ENCODE measurements at places on chromosomes 16 and 17. TPM values are rescaled to one million over a fixed set of nuclear protein-coding genes. Genes with fewer than 3 reads are reported as not detected.

NR1D1 gene
- 6.9 TPM for total RNA-seq

ZG16 gene
- total RNA-seq, result not detected

CSH2 gene
- total RNA-seq, result not detected

ZP2 gene
- not detected for total RNA-seq

SCGB1C2 gene
- not detected for total RNA-seq

KRTAP4-6 gene
- not detected for total RNA-seq

SLC5A10 gene
- not detected for total RNA-seq

VASN gene
- total RNA-seq, result 12.6 TPM

IGF2BP1 gene
- total RNA-seq, result not detected

ARL5C gene
- not detected for total RNA-seq

NOXO1 gene
- total RNA-seq, result 1.2 TPM

SLC35G6 gene
- total RNA-seq, result not detected

TAT gene
- not detected for total RNA-seq

CLEC18A gene
- 0.08 TPM for total RNA-seq

ANKRD40CL gene
- total RNA-seq, result not detected

CTRB2 gene
- not detected for total RNA-seq

KRT24 gene
- total RNA-seq, result not detected

SRCIN1 gene
- total RNA-seq, result 1.0 TPM

ADAP2 gene
- 0.62 TPM for total RNA-seq

FBXW10B gene
- 0.08 TPM for total RNA-seq

CACNG5 gene
- total RNA-seq, result not detected

ABCC3 gene
- 13.7 TPM for total RNA-seq

LAT gene
- not detected for total RNA-seq

NETO2 gene
- 30.7 TPM for total RNA-seq

C1QTNF1 gene
- 73.3 TPM for total RNA-seq

IRX5 gene
- 7.7 TPM for total RNA-seq

NPW gene
- total RNA-seq, result 0.68 TPM

ZNF469 gene
- 0.04 TPM for total RNA-seq

CDH5 gene
- total RNA-seq, result 0.08 TPM

AXIN2 gene
- total RNA-seq, result 0.23 TPM

PSME3 gene
- 80.7 TPM for total RNA-seq

MFSD6L gene
- not detected for total RNA-seq

CCR7 gene
- not detected for total RNA-seq

ACBD4 gene
- total RNA-seq, result 5.6 TPM

TACO1 gene
- 29.0 TPM for total RNA-seq

MPO gene
- not detected for total RNA-seq

PLA2G10 gene
- total RNA-seq, result not detected

HBA1 gene
- total RNA-seq, result not detected

TNS4 gene
- total RNA-seq, result 305 TPM

CBLN1 gene
- not detected for total RNA-seq

DYNLL2 gene
- total RNA-seq, result 9.8 TPM

SEZ6L2 gene
- total RNA-seq, result 16.2 TPM

NLRC3 gene
- total RNA-seq, result not detected

KAT7 gene
- total RNA-seq, result 17.1 TPM

QPRT gene
- 6.2 TPM for total RNA-seq

KRT36 gene
- total RNA-seq, result not detected

METTL2A gene
- total RNA-seq, result 21.5 TPM

STX1B gene
- total RNA-seq, result 0.08 TPM

WFIKKN2 gene
- total RNA-seq, result not detected

WNK4 gene
- 2.1 TPM for total RNA-seq

ATP2A1 gene
- total RNA-seq, result 0.39 TPM

NUDT7 gene
- total RNA-seq, result 9.4 TPM

UTS2R gene
- total RNA-seq, result not detected

CDRT4 gene
- total RNA-seq, result 1.1 TPM

CMC2 gene
- total RNA-seq, result 54.2 TPM

SEC14L1 gene
- 11.9 TPM for total RNA-seq

KCNH6 gene
- not detected for total RNA-seq

BPTF gene
- total RNA-seq, result 12.2 TPM

SLC22A31 gene
- total RNA-seq, result 0.19 TPM

All from hair follicular keratinocyte (primary cell).